Stimulated activated CD8-positive, alpha-beta memory T cell treated with anti-CD3 and anti-CD28 coated beads, Interleukin-15, amount 100 ng/mL, for 4 hours (primary cell): ENCODE measurements at places on chromosomes 2 and 18.
A peak's percentile ranks its signal among the peaks of the same experiment; 100 is the strongest.

DNA sequence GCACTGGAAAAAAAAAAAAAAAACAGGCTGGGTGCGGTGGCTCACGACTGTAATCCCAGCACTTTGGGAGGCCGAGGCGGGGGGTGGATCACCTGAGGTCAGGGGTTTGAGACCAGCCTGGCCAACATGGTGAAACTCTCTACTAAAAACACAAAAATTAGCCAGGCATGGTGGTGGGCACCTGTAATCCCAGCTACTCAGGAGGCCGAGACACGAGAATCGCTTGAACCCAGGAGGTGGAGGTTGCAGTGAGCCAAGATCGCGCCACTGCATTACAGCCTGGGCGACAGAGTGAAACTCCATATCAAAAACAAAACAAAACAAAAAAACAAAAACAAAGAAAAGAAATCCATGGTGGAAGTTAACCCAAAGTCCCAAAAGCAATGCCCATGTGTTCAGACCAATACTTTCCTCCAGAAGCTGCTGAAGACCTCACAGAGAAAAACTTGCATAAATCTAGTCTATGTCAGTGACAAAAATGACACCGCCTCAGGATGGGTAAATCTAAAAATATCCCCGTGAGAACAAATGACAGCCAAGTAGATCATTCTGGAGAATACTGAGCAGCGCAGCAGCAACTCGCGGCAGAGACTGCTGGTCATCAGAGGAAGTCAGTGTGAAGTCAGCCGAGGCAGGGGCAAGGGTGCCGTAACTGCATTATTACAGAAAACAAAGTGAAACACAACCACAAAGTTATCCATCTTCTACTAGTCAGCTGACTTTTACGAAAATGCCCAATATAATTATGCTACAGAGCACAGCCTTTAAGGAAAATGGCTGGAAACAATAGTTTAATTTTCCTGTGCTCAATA, 41.0 kb downstream of the LPIN2 start:
- DNase-seq, result peak; percentile 46

DNA sequence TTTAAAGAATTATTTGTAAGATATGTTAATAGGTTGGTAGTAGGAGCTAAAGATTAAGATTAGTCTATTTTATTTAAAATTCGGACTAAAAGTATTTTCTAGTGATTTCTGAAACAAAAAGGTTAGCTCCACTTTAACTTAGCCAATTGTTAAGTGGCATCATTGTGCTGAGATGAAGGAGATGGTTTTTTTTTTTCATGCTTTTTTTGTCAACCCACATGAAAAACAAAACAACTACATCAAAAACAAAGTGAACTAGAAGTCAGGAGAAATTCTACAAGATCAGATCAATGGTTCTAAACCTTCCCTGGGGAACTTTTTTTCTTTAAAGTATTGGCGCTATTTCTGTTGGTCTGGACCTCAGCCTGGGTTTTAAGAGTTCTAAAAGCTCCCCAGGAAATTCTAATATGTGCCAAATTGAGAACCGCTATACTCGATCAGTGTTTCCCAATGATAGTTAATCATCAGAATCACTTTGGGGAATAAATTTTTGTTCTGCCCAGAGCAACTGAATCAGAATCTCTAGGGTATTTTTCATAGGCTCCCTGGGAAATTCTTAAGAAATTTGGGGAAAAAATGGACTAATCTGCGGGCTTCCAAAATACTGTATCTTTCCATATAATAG, 2.3 kb downstream of the ZC3H6 start:
- no peak for DNase-seq

GRCh38 chr2:38301340-38301968, 75.6 kb downstream of the ATL2 start:
- no peak for DNase-seq

GRCh38 chr2:64629329-64629781, 24.4 kb downstream of the SERTAD2 start:
- no peak for DNase-seq

DNA sequence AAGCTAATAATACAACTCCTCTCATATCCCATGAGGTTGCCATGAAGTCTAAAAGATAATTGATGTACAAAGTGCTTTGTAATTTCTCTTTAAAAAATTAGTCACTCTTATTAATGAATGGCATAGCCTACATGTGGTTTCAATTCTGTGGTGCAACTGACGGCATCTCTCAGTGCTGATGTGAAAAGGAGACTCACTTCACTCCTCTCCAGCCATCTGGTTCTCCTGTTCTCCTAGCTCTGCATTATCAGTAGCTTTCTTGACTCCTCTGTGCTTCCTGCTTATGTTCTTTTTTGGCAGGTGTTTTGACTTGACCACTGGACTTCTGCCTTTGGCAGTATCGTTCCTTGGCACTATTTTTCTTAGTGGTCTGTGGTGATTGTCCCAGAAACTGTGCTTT, 134.9 kb upstream of the ZFP36L2 start:
- no peak for DNase-seq

DNA sequence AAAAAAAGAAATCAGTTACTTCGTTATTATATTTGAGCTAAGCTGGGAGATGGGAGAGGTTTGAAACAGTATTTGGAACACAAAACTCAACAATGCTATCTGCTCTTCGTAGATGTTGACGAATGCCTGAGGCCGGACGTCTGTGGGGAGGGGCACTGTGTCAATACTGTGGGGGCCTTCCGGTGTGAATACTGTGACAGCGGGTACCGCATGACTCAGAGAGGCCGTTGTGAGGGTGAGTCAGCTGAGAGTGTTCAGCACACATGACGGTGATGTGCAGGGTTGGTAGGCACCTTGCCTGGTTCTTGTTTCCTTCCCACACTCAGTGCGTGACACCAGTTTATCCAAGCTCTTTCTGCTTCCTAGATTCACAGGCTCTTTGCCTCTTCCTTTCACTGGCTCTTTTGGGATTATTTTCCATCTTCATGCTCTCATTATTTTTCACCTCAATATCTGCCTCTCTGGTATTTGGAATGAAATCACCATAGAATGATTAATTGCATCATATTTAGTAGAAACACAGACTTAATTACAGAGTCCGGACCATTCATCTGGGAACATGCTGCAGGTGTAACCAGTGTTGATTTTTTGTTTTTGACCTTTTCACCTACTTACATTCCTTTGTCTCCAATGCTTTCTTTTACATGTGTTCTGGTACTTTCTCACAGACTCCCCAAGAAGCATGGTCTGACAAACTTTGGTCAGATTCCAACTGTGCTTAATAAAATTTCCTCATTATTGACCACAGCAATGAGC, 200.6 kb upstream of the RASGRP3 start:
- peak; percentile 3 for DNase-seq

DNA sequence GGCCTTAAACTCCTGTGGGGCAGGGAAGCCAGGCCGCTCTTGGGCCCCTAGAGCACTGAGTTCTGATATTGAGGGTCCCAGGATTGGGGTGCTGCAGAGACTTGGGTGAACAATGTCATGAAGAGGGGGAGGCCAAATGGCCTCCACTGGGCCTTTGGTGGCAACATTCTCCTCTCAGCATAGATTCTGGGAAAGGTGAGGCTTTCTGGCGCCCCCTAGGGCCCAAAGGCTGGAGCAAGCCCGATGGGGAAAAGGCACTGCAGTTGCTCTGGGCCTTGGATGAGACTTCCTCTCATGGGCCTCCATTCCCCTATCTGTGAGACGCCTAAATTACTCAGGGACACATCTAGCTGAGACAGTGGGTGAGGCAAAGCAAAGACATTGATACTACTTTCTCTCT, 84.8 kb downstream of the ACAA2 start:
- no peak for DNase-seq

- DNase-seq, result no peak
Observed at GRCh38 chr18:8750954-8751415, 45.6 kb downstream of the MTCL1 start.

GRCh38 chr2:178280244-178280852, 86.0 kb downstream of the OSBPL6 start:
- DNase-seq, result no peak

- DNase-seq, result no peak
Observed at GRCh38 chr2:64259312-64259711, 115.1 kb upstream of the PELI1 start.

GRCh38 chr18:67621049-67621713, 104.7 kb upstream of the DSEL start:
- no peak for DNase-seq

DNA sequence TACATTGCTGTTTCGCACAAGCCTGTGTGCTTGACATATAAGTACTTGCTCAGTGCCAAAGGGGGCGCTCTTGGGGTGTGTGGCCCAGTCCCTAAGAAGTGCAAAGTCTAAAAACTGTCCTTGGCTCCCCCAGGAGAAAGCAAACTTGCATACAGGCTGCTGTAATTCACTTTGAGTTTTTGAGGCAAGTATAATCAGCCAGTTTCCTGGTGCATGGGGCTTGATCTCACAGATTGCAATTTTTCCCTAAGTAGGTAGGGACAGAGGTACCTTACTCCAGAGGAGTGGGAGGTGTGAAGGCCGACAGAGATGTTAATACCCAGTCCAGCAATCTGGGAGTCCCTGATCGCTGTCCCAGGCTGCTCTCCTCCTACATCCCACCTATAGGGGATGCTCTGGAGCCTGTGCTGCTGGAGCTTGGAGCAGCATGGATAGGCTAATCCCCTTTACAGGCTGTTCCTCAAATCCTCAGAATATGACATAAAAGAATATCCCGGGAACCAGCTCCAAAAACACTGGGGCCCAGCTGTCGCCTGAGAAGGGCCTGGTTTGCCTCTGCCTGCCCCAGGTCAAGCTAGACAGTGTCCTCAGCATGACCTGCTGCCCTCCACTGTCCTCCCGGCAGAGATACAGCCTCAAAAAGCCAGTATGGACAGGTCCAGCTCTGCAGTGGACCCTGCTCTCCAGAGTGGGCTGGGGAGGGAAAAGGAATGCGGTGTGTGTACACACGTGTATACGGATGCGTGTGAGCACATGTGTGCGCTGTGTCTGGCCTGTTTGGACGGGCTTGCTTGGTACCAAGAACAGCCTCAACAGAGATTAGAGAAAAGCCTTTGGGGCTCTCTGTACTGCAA, 136.5 kb upstream of the HAAO start:
- no peak for DNase-seq

- no peak for DNase-seq
Observed at GRCh38 chr2:133167990-133168389, 400.3 kb downstream of the NCKAP5 start.

DNA sequence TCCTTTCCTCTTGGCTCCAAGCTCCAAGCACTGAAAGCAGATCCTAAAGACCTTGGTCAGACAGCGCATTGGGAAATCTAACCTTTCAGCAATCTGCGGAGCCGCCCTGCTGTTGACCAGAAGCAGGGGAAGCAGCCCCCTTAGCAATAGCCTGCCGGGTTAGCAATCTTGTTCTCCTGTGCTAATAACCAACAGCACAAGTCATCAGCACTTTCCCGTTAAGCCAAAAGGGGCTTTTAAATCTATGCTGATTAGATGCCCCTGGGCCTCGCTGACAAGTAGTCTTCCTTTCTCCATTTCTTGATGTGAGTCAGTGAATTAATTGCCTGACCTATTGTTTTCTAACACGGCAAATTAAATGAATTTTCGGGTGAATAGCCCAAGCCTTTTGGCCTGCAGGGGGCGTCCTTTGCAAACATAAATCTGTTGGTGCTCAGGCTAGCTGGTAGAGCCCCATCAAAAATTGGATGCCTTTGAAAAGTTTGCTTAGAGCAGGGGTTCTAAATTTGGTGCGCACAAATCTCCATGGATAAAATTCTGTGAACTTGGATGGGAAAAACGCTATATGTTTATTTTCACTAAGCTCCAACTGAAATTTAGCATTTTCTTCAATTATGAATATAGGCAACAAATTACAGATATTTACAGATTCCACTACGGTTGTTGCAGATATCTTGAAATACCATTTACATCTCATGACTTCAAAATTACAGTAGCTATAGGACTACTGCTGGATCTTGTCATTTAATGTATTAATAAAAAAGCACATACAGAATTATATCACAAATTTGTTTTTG, 24.6 kb downstream of the MAIP1 start:
- peak; percentile 31 for DNase-seq

DNA sequence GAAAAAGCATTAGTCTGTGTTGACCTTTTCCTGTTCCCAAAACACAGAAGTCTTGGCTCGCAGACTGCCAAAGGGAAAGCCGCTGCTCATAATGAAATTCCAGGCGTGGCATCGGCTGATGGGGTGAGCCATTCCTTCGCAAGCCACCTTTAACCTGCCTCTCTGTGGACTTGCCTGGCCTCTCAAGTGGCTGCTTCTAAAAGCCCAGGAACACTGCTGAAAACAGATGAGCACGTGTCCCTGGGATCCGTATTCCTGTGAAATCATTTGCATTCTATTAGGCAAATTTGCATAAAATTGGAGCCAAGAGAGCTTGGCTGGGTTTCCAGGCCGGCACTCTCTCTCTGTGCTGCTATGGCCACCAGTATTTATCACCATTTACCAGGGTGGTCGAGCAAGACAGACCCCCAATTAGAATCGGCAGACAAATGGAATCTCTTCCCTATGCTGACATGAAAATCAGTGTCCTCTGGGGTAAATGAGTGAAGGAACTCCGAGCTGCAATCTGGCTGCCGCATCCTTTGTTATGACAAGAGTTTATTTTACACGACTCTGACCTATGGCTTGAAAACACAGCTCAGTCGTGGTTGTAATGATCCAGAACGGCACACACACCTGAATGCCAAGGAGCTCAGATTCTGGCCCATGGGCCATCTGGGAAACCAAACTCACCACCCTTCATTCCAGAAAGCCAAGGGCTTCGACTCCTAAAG, 21.7 kb downstream of the BCL2 start:
- no peak for DNase-seq

- no peak for DNase-seq
Observed at GRCh38 chr2:100818003-100818605, 1.8 kb upstream of the NPAS2 start.

DNA sequence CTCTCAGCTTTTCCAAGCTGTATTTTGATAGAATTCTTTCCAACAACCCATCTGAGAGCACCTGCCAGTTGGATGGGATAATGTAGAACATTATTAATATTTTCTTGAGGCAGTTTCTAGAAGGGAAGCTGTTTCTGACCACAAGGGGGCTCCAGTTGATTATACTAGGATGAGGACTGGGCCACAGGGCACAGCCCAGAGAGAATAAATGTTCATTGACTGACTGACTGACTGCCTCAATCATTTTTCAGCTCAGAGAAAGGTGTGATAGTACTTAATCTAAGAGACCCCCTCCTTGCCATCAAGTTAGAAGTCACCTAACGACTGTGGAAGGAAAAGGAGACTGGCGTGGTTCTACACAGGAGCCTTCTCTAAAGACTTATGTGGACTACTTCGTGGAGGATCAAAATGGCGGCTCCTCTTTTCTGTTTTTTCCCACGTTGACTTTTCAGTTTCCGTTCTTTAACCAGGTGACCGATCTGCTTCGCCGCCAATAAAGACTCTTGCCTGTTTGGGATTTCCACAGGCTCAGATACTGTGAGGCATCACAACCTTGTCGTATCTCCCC, 31.9 kb upstream of the CREG2 start:
- peak; percentile 36 for DNase-seq

- no peak for DNase-seq
Observed at GRCh38 chr2:200705305-200706041, 106.2 kb upstream of the BZW1 start.

- DNase-seq, result no peak
Observed at GRCh38 chr2:146228020-146228393, 1616.8 kb upstream of the ACVR2A start.

DNA sequence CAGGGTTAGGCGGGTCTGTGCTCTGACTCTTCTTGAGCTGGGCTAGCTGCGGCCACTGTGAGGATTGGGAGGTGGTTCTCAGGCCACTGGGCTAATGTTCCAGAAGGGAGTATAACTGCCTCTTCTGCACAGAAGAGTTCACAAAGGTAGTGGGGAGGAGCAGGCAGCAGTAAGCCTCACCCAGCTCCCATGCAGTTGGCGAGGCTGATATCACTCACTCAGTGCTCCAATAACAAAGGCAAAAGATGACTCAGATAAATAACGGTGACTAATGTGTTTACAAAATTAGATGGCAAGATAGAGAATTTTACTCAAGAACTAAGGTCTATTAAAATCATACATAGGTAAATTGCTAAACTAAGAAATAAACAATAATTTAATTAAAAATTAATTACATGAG, 174.2 kb upstream of the TMEM200C start:
- DNase-seq, result no peak
